ENCODE measurements at places on chromosomes 1 and 21. TPM values are rescaled to one million over a fixed set of nuclear protein-coding genes. Genes with fewer than 3 reads are reported as not detected.

- H3K4me1 ChIP-seq: no peaks in the 10 kb centered on the region
- no peak overlapping the region for H3K4me3 ChIP-seq
- DNase-seq: no peak
- H3K27ac ChIP-seq: no peak overlapping the region
- H3K36me3 ChIP-seq: no peaks in the 10 kb centered on the region
Measured at GRCh38 chr1:182495693-182496092, 45.7 kb downstream of the RGSL1 start.

DNA sequence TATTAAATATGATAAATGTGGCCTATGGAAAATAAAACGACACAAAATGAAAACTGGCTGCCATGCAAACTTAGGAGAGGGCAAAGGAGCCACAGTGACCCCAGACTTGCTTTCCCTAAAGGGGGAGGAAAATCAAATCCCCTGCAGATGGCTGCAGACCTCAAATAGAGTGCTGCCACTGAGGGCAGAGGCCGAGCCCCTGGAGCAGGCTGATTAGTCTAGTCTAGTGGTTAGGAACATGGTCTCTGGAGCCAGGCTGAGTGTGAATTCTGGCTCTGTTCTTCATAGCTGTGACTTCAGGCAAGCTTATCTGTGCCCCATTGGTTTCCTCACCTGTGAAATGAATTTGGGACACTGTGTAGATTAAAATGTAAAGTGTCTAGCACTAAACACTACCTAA lies 60.8 kb downstream of the ITPKB start:
- no peak for DNase-seq
- no peaks in the 10 kb centered on the region for H3K27me3 ChIP-seq
- H3K27ac ChIP-seq: no peak overlapping the region
- peaks cover 10% of the 10 kb centered on the region for H3K4me1 ChIP-seq
- H3K36me3 ChIP-seq: no peaks in the 10 kb centered on the region
- no peak overlapping the region for H3K4me3 ChIP-seq

- no peak overlapping the region for H3K4me3 ChIP-seq
- H3K27ac ChIP-seq: no peak overlapping the region
- H3K4me1 ChIP-seq: peaks cover 15% of the 10 kb centered on the region
- no peaks in the 10 kb centered on the region for H3K27me3 ChIP-seq
- no peak for DNase-seq
Measured at GRCh38 chr1:64000021-64000420, 203.4 kb upstream of the UBE2U start.

GRCh38 chr1:38088366-38088765 lies 41.8 kb upstream of the POU3F1 start:
- no peaks in the 10 kb centered on the region for H3K27me3 ChIP-seq
- H3K4me1 ChIP-seq: peaks cover 13% of the 10 kb centered on the region
- DNase-seq: no peak
- no peak overlapping the region for H3K27ac ChIP-seq

- H3K4me3 ChIP-seq: no peak overlapping the region
- H3K36me3 ChIP-seq: no peaks in the 10 kb centered on the region
- H3K4me1 ChIP-seq: no peaks in the 10 kb centered on the region
- no peak overlapping the region for H3K27ac ChIP-seq
- no peaks in the 10 kb centered on the region for H3K27me3 ChIP-seq
Measured at GRCh38 chr1:180183426-180183825, 28.8 kb downstream of the QSOX1 start.

GRCh38 chr1:55970526-55971110 lies 608.7 kb downstream of the PLPP3 start:
- no peaks in the 10 kb centered on the region for H3K27me3 ChIP-seq
- no peak for DNase-seq
- H3K4me3 ChIP-seq: no peak overlapping the region
- H3K36me3 ChIP-seq: no peaks in the 10 kb centered on the region

GRCh38 chr1:225950905-225951497 lies 10.0 kb upstream of the LEFTY2 start:
- H3K27ac ChIP-seq: no peak overlapping the region
- H3K36me3 ChIP-seq: no peaks in the 10 kb centered on the region
- no peaks in the 10 kb centered on the region for H3K4me1 ChIP-seq
- no peaks in the 10 kb centered on the region for H3K27me3 ChIP-seq

DNA sequence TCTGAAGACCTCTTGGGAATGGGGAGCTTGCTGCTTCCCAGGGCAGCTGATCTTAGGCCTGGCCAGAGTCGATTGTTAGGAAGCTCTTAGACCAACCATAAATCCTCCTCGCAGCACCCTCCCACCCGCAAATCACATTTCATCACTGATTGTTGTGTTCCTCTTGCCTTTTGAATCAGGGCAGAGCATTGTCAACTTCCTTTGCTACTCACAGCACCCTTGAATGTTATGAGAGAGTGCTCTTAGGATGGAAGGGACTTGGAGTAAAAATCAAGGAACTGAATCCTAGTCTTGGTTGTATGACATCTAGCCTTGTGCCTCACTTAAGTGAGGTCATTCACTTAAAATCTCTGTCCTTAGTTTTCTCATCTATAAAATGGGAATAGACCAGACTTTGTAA lies 3.0 kb downstream of the VASH2 start:
- no peaks in the 10 kb centered on the region for H3K36me3 ChIP-seq
- no peak for DNase-seq
- no peaks in the 10 kb centered on the region for H3K27me3 ChIP-seq
- H3K4me1 ChIP-seq: peaks cover 25% of the 10 kb centered on the region
- no peak overlapping the region for H3K27ac ChIP-seq

Gene GPR37L1
- not detected for total RNA-seq

Gene AMY1C
- total RNA-seq: not detected

Gene CYP4B1
- total RNA-seq: 30.0 TPM

Gene LYSMD1
- total RNA-seq: 9.6 TPM

Gene ZBTB17
- 73.2 TPM for total RNA-seq

Gene CD1E
- total RNA-seq: not detected
